Stimulated activated CD8-positive, alpha-beta memory T cell treated with anti-CD3 and anti-CD28 coated beads, Interleukin-12 subunit alpha, Interleukin-12 subunit beta, amount 100 ng/mL, for 1 hour (primary cell): ENCODE measurements at places on chromosomes 3 and 15.

GRCh38 chr3:126612479-126613205 lies 42.3 kb downstream of the TXNRD3 start:
- no peak for DNase-seq

GRCh38 chr3:160343132-160343531 lies 55.9 kb downstream of the IFT80 start:
- no peak for DNase-seq

- no peak for DNase-seq
Observed at GRCh38 chr3:37262816-37263393, 88.5 kb upstream of the LRRFIP2 start.

DNA sequence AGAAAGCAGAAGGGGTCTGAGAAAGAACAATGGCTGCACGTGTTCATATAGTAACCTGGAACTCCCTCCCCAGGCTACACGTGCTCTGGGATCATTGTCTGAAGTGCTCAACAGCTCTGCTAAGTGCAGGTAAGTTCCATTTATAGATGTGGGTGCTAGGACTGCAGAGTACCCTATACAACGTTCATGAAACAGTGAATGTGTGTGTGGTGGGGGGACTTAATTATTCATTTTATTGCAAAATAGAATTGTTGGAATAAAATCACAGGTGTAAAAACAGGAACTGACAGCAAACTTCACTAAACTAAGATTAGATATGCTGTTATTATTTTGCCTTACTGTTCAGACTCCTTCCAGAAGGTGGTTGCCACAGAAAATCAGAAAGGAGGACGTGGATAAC lies 68.5 kb downstream of the CCR4 start:
- no peak for DNase-seq

DNA sequence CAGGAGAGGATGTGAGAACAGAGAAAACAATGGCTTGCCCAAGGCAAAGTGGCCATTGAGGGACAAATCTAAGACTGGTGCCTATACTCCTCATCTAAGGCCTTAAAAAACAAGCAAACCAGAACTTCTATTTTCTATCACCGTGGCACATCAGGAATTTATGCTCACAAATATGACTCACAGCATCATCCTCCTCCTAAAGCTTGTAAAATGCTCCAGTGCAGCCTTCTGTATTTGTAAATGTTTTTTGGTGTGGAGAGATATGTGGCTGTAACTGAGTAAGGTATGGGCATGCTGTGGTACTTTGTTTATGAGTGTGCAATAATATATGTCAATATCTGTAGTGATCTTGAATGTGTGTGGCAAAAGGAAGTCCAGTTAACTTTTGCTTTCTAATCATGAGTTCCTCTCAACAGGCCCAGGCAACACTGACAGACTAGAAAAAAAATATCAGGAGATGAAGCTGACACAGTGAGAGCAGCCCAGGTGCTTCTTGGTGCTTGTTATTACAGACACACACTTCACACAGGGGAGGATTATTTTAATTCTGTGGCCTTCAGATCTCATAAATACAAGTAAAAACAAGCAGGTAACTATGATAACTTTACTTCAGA lies 60.3 kb downstream of the CTNNB1 start:
- DNase-seq: no peak

DNA sequence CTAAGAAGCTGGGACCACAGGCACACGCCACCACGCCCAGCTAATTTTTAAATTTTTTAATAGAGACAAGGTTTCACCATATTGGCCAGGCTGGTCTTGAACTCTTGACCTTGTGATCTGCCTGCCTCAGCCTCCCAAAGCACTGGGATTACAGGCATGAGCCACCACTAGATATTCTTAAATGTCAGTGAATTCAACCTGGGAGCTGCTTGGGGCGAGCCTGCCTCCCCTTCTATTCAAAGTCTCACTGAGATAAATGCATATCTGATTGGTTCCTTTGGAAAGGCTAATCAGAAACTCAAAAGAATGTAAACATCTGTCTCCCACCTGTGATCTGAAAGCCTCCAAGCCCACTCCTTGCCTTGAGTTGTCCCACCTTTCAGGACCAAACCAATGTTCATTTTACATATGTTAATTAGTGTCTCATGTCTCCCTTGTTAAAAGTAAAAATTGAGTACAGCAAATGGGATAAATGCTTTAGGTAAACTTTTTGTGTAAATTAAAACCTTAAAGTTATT lies 15.0 kb downstream of the CYP11A1 start:
- DNase-seq: no peak

GRCh38 chr3:141109751-141110150 lies 58.6 kb downstream of the SPSB4 start:
- no peak for DNase-seq

GRCh38 chr3:43319794-43320193 lies 33.5 kb downstream of the SNRK start:
- DNase-seq: no peak

DNA sequence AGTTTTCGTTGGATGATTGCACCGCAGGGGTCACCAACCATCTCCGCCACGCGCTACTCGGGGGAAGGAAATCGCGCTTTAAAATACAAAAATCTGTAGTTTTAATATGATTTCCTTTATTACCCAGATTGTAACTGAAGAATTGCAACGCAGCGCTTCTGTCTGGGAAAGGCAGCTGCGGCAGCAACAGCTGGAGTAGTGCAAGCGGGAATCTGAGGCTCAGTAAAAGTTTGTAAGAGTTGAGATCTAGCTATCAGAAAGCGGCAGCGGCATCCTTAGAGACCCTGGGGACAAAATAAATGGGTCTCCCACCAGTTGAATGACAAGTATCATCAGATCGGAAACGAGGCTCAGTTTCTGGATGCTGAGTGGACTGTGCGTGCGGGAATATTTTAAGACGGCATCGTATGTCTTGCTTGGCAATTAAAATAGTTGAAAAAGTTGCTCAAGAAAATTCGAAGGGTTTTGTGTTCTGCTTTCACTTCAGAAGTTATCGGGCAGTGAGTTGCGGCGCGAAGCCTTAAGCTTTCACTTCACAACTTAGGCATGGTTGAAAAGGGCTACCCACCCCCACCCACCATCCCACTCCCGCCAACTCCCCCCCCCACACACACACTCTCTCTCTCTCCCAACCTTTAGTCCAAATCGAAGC lies 2.7 kb downstream of the MECOM start:
- no peak for DNase-seq

DNA sequence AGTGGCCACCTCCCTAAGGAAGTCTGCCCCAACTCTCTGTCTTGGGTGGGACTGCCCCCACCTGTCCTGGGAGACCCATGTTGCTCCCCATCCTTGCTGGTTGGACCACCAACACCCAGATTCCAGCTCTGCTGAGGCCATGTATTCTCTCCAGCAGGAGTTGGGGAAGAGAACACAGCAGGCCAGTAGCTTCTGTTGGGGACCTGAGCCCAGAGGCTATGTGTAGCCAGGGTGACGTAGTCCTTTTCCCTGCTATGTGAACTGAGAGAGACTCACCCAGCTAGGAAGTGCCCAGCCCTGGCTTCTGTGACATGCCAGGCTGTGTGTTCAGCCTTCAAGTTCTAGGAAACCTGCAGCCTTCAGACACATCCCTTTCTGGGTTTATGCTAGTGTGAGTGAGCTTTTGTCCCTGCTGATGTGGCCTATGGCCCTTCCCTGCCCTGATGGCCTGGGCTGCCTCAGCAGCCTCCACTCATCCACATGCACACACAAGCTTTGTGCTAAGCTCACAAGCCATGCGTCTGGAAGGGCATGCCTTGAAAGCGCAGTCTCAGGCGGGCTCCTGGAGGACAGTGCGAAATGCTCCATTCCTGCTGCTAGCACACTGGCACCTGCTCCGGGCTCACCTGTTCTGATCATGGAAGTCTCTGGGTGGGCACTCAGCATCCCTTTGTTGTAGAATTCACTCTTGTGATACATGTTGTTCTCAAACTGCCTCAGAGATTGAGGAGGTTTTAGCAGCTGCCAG lies 42.6 kb downstream of the KY start:
- DNase-seq: no peak

DNA sequence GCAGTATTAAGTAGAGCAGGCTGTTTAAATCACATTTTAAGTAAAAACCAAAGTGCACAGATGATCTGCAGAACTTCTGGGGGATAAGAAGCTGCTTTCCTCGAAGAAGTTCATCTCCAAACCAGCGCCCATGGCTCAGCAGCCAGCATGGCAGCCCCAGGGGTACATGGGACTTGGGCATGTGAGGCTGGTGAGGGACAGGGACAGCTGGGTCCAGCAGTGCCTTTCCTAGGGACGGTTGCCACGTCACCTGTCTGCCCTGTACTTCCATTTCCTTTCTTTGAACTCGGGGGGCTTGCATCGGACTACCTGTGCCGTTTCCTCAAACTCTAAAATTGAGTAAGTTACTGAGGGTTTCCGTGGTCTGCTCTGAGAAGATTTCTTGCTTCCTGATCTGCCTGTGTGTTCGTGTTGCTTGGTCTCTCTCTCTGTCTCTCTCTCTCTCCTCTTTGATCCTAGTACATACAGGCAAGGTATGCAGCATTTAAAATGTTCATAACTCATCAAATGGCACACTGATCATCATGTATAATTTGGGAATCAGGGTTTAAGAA lies 67.6 kb downstream of the IGF1R start:
- no peak for DNase-seq

DNA sequence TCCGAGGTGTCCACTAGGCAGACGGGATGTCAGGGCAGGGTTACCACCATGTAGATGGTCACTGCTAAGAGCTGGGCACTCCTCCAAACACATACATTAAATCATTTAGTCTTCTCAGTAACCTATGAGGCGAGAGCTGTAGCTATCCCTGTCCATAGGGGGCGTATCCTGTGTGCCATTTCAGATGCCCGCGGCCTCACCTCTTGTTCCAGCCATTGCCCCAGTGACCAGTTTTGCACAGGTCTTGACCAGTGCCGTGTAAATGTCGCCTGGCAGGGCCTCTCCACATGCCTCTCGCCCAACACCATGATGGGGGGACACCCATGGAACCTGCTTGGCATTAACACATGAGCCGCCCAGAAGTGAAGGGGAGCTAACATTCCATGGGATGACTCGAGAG lies 20.8 kb upstream of the SRP14 start:
- no peak for DNase-seq

GRCh38 chr15:85025516-85026251 lies 44.0 kb downstream of the PDE8A start:
- DNase-seq: no peak

DNA sequence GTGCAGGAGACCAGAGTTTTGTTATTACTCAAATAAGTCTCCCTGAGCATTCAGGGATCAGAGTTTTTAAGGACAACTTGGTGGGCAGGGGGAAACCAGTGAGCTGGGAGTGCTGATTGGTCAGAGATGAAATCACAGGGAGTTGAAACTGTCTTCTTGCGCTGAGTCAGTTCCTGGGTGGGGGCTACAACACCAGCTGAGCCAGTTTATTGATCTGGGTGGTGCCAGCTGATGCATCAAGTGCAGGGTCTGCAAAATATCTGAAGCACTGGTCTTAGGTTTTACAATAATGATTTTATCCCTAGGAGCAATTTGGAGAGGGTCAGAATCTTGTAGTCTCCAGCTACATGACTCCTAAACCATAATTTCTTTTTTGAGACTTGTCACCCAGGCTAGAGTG lies 13.8 kb upstream of the ZNF662 start:
- DNase-seq: no peak

DNA sequence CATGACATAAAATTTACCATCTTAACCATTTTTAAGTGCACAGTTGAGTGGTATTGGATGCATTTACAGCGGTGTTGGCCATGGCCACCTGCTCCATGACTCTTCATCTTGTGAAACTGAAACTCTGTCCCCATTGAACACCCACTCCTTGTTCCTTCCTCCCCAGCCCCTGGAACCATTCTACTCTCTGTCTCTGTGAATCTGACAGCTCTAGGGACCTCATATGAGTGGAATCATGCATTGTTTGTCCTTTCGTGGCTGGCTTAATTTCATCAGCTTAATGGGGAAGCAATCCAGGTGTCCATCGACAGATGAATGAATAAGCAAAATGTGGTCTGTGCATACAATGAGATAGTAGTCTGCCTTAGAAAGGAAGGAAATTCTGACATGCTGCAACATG lies 42.5 kb downstream of the PLXNA1 start:
- DNase-seq: no peak

GRCh38 chr3:13559764-13560525 lies 11.0 kb downstream of the FBLN2 start:
- no peak for DNase-seq

- DNase-seq: no peak
Observed at GRCh38 chr3:17330660-17331059, 411.8 kb downstream of the TBC1D5 start.

DNA sequence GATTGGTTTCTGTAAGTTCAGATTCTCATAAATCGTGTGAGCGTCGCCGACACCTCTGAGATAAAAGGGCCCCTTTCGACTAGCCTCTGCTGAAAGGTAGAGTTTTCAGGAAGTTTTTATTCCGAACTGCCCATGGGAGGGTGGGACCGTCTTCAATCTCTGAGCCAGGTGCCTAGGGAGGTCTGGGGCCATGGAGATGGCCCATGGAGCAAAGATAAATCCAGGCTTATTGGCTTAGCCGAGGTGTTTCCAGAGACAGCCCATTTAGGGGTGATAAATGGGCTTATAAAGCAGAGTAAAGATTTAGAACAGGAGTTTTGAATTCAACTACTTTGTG lies 442 bp downstream of the QTRT2 start:
- DNase-seq: no peak

DNA sequence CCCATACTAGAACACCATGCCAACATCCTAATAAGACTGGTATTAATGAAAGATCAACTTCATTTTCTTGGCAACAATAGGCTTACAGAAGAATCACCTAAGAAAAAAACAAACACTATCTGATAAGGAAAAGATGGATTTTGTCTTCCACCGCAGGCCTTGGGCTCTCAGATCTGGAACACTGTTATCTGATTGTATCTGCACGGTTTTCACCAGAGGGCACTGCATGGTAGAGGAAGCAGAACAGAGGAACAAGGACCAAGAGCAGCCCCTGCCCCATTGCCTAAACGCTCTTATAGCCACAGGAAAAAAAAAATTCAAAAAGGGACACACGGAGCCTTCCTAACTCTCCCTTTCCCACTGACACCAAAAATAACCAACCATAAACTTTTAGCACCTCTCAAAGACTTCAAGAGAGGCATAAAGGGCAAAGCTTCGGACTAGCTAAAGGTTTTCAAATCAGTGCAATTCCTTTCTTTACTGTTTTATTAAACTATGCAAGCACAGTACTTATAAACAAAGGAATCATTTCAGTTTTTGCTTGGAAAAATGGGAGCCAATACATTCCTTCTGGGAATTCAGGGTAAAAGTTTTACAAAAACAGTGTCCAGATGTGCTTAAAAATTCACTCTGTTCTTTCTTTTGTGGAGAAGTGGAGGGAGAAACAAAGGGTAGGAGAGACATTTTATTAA lies 23.3 kb downstream of the IL17RD start:
- DNase-seq: no peak

DNA sequence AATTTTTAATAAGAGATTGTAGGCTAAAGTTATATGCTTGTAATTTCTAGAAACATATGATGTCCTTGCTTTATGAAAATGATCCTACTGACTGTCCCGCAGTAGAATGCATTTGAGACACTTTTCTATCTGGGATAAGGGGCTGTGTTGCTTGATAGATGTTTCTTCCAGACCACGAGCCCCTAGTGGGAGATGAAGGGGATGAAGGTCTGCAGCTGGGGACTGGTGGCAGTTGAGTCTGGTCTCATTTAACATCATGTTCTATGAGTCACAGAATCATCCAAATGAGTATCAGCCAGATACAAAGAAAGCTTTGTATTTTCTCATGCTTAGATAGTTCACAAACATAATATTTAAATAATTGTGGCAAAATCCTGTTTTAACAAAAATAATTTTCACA lies 84.3 kb upstream of the PRTG start:
- no peak for DNase-seq

- no peak for DNase-seq
Observed at GRCh38 chr3:14925729-14926591, 21.4 kb upstream of the NR2C2 start.

GRCh38 chr15:58302832-58303231 lies 129.0 kb upstream of the LIPC start:
- no peak for DNase-seq
